NCI-H2081 treated with DMSO at 0.1 percent for 48 hours (cell line): ENCODE measurements at places on chromosomes 16 and 17.

GRCh38 chr16:66402166-66402565 lies 24.9 kb upstream of the BEAN1 start:
- no peak for DNase-seq

GRCh38 chr17:78708510-78708973 lies 73.5 kb downstream of the CYTH1 start:
- no peak for DNase-seq

DNA sequence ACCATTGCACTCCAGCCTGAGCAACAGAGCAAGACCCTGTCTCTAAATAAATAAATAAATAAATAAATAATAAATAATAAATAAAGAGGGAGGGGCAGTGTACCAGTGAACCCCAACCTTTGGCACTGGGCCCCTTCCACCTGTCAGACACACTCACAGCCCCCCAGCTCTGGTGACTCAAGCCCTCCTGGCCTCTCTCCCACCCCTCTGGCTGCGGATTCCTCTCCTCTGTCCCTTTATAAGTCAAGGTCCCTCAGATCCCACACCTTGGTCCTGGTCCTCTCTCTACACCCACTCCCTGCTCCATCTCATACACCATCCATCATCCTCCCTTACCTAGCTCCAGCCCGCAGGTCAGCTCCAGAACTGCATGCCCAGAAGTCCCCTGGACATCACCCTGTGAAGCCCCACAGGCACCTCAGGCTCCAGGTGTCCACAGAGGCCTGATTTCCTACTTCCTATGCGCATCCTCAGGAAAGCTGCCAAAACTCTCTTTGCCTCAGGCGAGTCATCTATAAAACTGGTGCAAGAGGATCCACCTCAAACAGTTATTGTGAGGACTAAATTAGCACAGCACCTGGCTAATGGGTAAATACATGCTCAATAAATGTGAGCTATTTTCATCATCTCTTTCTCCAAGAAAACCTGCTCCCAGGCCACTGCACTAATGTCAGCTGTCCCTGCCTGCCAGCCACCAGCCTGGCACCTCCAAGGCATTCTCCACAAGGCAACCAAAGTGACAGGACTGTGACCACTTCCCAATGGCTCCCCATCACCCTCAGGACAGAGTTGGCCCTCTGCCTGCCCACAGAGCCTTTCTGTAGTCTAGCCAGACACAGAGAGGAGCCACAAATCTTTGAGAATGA lies 46.8 kb downstream of the BEAN1 start:
- no peak for DNase-seq

DNA sequence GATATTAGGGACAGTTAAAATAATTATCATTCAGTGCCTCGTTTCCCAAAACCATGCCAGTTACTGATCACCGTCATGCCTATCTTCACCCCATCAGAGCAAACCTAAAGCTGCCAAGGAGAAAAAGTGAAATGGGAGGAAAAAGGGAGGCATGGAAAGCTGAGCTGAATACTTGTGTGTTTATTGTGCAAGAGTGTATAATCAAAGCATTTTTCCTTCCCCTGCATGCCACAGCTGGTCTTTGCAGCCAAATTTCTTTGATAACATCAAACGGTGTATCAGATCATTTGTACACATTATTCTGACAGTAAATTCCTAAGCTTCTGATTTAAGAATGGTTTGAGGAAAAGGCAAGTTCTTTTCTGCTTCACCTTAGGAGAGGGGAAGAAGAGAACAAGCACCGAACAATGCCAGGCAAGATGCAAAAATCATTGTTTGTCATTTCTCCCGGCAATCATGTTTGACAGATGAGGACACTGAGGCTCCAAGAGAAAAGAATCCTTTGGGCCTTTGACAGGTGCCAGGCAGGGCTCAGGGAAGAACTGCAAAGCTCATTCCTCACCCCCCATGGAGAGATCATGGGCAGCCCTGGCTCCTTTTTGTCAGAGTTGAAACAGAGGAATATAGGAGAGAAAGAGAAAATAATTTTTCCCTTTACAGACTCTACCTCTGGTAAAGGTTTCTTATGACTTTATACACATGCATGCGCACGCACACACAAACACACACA lies 51.4 kb upstream of the ARHGAP44 start:
- no peak for DNase-seq

DNA sequence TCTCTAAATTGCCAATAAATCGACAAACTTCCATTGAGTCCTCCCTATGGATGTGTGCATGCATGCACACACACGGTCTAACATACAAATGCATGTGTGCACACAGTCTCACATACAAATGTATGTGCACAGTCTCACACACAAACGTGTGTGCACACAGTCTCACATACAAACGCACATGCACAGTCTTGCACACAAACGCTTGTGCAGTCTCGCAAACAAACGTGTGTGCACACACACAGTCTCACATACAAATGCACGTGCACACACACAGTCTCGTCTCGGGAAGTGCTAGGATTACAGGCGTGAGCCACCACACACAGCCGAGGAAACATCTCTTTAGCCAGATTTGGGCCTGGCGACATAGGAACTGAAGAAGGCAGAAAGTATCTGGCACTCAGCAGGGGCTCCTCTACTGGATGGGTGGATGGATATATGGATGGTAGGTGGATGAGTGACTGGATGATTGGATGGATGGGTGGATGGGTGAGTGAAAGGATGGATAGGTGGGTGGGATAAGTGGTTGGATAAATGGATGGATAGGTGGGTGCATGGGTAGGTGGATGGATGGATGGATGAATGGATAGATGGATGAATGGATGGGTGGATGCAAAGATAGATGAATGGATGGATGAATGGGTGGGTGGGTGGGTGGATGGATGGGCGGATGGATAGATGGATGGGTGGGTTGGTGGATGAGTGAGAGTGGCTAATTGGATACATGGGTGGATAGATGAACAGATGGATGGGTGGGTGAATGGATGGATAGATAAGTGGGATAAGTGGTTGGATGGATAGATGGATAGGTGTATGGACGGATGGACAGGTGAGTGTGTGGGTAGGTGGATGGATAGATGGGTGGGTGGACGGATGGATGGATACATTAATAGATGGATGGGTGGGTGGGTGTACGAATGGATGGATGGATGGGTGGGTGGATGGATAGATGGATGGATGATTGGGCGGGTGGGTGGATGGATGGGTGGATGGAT lies 48.9 kb upstream of the FASN start:
- DNase-seq, result no peak

DNA sequence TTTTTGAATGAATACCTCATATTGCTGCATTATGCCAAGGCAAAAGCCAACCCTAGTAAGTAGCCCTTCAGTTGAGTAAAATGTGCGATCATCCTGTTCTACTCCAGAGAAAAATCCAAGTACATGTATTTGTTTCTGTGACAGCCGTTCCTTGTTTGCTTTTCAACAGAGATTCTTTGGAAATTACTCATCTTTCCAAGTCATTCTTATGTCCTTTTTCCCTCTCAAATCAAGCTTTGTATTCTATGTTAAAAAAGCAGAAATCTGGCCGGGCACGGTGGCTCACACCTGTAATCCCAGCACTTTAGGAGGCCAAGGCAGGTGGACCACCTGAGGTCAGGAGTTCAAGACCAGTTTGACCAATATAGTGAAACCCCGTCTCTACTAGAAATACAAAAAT lies 112.9 kb upstream of the HAS3 start:
- no peak for DNase-seq

- DNase-seq, result no peak
Observed at GRCh38 chr17:68343976-68344375, 52.7 kb downstream of the ARSG start.
